ENCODE measurements at places on chromosomes 3 and 15.

DNA sequence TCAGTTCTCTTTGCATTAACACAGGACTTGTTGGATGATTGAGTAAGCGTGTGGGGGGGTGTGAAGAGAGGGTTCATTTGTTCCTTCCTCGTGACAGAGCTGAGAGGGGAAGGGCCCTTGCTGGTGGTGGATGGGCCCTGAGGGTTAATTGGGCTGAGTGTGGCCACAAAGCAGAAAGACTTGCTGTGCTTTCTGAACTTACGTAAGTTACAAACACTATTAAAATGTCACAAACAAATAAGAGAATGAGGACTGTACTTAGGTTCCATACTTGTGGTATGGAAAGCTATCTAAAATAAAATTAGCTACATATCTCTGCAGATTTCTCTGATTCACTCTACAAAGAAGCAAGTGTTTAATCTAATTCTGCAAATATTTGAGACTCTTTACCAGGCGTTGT is 231.3 kb downstream of the LPP start:
- DNase-seq, result no peak

DNA sequence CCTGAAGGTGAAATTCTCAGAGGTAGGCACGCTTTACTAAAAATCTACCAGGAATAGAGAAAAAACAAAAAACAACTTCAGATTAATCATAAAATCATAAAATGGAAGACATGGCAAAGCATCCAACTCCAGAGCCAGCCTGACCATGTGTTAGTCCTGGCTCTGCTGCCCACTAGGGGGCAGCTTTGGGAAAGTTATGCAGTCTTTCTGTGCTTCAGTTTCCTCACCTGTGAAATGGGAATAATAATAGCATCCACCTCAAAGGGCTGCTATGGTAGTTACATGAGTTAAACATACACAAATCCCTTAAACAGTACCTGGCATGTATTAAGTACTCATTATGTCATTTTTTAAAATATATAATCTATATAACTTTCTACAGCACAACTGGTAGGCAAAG is 52.3 kb downstream of the WNT5A start:
- DNase-seq, result no peak

GRCh38 chr15:97652700-97653167 is 307.8 kb upstream of the ARRDC4 start:
- DNase-seq, result no peak

DNA sequence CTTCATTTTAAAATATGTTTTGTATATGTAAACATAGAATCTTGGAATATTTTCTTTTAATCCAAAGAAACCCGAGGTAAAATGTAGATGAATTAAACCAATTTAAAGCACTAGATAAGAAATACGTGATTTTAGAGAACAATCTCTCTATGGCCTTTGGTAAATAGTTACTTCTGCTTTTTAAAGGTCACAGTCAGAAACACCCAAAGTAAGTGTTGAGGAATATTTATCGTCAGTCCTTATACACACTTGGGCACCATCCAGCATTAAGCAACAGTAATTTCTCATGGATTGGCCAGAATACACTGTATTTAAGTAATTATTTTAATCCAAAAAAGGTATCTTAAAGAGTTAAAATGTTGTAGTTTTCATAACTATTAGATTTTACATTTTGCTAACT is 713.2 kb downstream of the NLGN1 start:
- no peak for DNase-seq

DNA sequence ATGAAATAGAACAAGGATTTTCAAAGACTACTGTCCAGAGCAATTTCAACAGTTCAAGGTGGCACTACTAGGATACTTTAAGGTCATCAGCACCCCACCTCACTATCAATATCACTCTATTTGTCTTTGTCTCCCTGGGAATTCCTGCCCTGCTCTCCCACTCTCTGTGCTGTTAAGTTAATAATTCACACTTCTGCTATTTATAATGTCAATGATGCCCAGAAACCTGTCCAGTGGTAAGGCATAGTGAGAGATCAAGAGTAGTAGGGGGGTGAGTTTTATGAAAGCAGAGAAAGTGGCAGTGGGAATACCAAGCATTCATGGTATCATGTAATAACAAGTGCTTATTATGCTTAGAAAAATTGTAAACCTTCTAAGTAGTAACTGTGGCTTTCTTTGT is 7.3 kb downstream of the TMCO5A start:
- DNase-seq, result no peak

GRCh38 chr15:39260391-39260790 is 320.5 kb upstream of the THBS1 start:
- no peak for DNase-seq

DNA sequence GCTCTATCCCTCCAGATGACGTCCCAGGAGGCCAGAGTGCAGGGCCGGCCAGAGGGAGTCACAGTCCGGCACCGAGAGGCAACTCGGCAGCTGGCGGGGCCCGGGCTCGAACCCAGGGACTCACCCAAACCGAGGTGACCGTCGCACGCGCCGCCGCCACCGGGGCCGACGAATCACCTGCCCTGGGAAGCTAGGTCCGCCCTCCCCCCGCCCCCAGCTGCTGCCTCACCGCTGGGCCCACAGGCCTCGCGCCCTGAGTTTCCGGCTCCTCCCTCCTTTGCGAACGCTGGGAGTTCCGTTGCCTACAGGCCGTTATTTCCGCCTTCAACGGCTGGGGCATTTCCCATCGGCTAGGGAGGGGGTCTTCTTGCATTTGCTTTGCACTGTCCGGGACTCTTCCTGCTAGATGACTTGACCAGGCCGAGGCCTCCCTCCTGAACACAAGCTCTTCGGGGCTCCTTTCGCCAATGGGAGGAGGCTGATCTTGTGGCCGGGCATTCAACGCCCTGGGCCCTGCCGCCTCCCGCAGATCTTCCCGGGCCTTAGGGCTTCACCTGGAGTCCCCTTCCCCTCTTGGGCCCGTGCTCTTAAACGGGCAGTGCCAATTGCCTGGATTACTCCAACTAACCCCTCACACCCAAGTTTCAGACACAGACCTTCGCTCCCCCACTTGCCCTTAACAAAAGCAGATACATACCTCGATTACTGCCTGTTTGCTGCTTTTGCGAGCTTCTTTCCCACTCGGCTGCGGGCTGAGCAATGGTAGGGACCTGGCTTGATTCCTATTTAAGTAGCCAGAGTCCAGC is at the start of gene SNUPN:
TSS of gene SNUPN (minus strand) at position 184 of the 806 bp plus-strand sequence. CDS start 4,674 bp downstream, outside the sequence.
- peak; percentile 88 for DNase-seq
